Dermis lymphatic vessel endothelial cell (primary cell): ENCODE measurements at places on chromosomes 4 and X. TPM values are rescaled to one million over a fixed set of nuclear protein-coding genes. Genes with fewer than 3 reads are reported as not detected.

Gene NEUROG2
- not detected in 2 replicates for total RNA-seq

Gene NUDT11
- total RNA-seq = 0.52 and 0.65 TPM in 2 replicates

Gene TCEAL6
- not detected in 2 replicates for total RNA-seq

Gene CABS1
- total RNA-seq = not detected in 2 replicates

Gene IGSF1
- under 0.01 TPM in 1 of 2 replicates, not detected in the other for total RNA-seq

Gene CPE
- 0.95 and 0.98 TPM in 2 replicates for total RNA-seq

Gene WAS
- not detected in 2 replicates for total RNA-seq

Gene PIR
- total RNA-seq = 71.6 and 76.5 TPM in 2 replicates

Gene TLR10
- not detected in 2 replicates for total RNA-seq

Gene LIMCH1
- 29.8 and 48.2 TPM in 2 replicates for total RNA-seq

Gene POLA1
- 11.5 and 12.5 TPM in 2 replicates for total RNA-seq

Gene MAGED4
- total RNA-seq = 30.3 and 36.1 TPM in 2 replicates

Gene SLC38A5
- 1.0 and 3.9 TPM in 2 replicates for total RNA-seq

Gene GRIA3
- total RNA-seq = not detected in 2 replicates

Gene HDAC6
- total RNA-seq = 21.7 and 25.2 TPM in 2 replicates
